ENCODE measurements at places on chromosomes 5 and 9. TPM values are rescaled to one million over a fixed set of nuclear protein-coding genes. Genes with fewer than 3 reads are reported as not detected.

The APBA1 gene
- total RNA-seq, result 0.58 TPM

The MSX2 gene
- total RNA-seq, result not detected

The FAM221B gene
- total RNA-seq, result not detected

The ARSI gene
- total RNA-seq, result 1.2 TPM

The SLC36A3 gene
- not detected for total RNA-seq

The SOHLH1 gene
- total RNA-seq, result not detected

The CCNI2 gene
- not detected for total RNA-seq

The ADAMTS19 gene
- total RNA-seq, result not detected

The CDO1 gene
- 4.6 TPM for total RNA-seq

The IRX1 gene
- not detected for total RNA-seq

The FST gene
- 1.2 TPM for total RNA-seq

The AQP7 gene
- total RNA-seq, result not detected

The SLC4A9 gene
- not detected for total RNA-seq

Data from myometrial cell (primary cell).